ENCODE measurements at places on chromosomes 5 and 9.

GRCh38 chr5:59790376-59790775 lies 103.2 kb downstream of the PDE4D start:
- no peak for DNase-seq

- DNase-seq: no peak
Measured at GRCh38 chr5:115952588-115952987, 9.7 kb upstream of the LVRN start.

DNA sequence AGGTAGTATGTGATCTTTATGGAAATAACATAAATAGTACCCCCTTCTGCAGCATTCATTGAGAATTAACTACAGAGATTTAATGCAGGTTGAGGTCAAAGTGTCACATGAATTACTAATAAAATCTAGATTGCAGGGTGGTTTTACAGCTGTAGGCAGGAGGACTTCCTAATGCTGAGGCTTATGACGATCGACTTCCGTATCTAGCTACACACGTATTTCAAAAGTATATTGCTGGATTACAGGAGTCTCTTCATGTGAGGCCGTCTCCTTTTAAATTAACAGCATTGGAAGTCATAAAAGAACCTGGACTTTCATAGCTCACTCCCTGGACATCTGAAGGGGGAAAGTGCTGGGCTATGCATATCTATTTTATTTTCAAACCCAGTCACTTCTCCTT lies 180.9 kb downstream of the OSTF1 start:
- DNase-seq: no peak

DNA sequence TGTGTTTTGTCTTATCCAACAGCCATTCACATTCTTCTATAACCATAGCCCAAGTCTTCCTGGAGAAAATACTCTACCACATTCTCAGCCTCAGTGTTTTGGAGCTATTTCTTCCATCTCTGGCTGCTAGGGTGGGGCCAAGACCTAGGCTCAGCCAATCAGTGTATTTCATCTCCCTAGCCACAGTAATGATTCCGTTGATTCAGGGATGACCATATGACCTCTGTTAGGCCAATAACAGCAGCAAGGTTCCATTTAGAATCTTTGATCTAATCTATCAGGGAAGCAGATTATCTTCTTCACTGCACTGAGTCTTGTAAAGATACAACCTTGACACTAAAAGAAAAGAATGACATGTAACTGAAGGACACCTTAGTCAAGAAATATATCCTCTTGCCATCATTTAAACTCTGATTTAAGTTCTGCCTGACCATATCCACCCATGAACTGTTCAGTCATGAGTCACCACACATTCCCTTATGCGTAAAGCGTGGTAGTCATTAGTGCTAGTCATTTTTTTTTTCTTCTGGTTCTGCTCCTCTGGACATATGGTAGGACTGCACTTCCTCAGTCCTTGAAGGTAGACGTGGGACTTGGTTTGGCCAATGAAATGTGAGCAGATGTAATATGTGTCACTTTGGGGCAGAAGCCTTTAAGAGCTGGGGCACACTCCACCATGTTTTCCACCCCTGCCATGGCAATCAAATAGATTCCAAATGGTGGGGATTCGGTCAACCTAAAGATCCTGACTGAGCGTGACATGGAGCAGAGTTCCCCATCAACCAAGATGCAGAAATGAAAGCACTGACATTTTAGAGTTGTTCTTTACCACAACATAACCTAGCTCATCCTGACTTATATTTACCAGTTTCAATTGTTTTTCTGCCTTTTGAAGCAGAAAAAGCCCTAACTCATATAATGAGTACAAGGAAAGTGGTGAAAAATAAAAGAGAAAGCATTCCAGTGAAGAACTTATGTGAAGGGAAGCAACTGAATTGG lies 12.7 kb upstream of the PRELID2 start:
- DNase-seq: no peak

DNA sequence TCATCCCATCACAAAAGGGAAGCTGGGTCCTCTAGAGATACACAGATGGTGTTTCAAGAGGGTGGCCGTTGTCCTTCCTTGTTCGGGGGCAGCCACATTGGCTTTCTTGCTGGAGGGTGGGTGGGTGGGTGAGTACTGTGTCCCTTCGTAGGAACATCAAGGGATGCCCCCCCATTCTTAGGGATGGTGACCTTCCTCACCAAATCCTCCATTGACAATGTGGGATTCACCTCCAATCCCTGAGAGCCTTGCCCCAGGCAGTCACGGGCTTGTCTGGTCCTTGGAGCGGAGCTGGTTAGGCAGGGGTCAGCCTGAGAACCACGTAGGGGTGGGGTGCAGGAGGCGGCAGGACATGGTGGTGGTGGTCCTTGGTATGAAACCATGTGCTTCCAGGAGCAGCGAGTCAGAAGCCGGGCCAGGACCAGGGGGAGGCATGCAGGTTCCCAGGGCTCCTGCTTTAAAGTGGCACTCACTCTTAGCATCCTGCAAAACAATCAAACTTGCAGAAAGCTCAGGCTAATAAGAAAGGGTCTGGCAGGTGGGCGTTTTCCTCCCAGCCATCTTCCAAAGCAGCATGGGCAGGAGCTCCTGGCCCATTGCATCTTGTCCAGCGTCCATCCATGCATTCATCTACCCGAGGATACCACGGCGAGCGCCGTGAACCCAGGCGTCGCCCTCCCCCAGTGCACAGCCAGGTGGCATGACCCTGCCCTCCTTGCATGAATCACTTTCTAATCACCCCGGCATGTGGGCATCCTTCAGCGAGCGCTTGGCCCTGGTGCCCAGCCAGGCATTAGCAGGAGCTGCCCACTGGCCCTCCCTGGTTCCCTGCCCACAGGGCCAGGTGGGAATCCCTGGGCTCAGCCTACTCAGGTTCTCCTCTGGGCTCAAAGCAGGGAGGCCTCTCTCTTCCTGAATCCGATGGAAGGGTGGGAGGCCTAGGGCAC lies 76.4 kb downstream of the NTNG2 start:
- no peak for DNase-seq

GRCh38 chr9:127877566-127877998 lies at the start of gene AK1:
AK1 (minus strand) TSS chr9:127877675; CDS start chr9:127874617, 3,058 bp downstream.
- DNase-seq: no peak

DNA sequence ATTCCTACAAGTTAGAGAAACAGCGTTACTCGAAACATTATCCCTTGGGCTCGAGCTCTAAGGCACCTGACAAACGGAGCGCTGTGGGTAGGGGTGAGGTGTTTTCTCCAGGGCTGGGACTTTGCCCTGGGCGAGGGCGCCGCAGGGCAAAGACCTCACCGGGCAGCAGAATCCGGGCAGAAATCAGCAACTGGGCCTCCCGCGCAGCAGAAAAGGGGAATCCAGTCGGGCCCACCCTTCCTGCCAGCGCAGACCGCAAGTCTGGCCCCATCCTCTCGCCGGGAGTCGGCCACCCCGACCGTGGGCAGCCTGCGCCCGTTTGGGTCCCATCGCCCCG lies 430 bp upstream of the MSH3 start:
- peak; percentile 17 for DNase-seq

GRCh38 chr5:146301626-146302025 lies 37.0 kb upstream of the POU4F3 start:
- no peak for DNase-seq

GRCh38 chr5:134437340-134437846 lies 25.7 kb upstream of the CDKN2AIPNL start:
- no peak for DNase-seq

GRCh38 chr5:7876867-7877266 lies 7.9 kb downstream of the MTRR start:
- no peak for DNase-seq

DNA sequence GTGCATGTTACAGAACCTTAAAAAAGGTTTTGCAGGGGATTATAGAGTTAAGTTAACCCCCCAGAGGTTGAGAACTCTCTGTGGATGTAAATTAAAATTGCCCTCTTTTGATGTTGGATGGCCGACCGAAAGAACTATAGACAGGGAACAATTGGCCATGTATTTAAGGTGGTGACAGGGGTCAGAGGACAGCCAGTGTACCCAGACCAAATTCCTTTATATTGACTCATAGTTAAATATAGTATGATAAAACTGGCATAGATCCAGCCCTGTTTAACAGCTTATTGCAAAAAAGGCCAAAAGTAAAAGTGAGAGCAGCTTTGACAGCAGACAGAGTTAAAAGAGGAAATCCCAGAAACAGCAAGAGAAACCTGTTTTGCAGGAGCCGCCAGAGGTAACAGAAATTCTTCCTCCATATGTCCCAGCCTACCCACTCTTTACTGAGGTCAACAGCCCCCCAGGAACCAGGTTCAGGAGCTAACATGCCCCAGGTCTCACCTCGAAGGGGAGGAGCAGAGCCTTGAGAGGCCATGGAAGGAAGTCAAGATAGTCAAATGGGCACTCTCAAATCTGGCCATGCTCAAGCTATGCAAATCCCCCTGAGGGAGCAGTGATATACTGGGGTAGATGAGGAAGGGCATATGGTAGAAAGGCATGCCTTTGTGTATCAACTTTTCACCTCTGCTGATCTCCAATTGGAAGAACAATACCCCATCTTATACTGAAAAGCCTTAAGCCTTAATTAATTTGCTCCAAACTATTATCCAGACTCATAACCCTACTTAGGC lies 156.4 kb upstream of the COX7C start:
- no peak for DNase-seq

- DNase-seq: no peak
Measured at GRCh38 chr9:115943431-115944165, 210.0 kb upstream of the PAPPA start.

DNA sequence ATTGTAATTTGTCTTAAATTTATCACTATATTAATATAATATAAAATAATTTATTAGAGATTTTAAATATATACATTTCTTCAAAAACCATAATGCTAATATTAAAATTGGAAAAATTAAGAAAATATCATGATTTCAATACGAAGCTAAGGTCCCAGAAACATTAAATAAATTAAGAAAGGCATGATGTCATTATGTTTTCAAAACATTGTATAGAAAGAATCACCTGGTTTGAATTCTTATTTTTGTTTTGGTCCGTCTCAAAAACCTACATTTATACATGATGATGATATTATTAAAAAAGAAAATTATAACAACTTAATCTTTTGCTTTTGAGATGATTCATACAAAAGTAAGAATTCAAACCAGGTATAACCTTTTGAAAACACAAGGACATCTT lies 8.2 kb upstream of the EDIL3 start:
- no peak for DNase-seq

DNA sequence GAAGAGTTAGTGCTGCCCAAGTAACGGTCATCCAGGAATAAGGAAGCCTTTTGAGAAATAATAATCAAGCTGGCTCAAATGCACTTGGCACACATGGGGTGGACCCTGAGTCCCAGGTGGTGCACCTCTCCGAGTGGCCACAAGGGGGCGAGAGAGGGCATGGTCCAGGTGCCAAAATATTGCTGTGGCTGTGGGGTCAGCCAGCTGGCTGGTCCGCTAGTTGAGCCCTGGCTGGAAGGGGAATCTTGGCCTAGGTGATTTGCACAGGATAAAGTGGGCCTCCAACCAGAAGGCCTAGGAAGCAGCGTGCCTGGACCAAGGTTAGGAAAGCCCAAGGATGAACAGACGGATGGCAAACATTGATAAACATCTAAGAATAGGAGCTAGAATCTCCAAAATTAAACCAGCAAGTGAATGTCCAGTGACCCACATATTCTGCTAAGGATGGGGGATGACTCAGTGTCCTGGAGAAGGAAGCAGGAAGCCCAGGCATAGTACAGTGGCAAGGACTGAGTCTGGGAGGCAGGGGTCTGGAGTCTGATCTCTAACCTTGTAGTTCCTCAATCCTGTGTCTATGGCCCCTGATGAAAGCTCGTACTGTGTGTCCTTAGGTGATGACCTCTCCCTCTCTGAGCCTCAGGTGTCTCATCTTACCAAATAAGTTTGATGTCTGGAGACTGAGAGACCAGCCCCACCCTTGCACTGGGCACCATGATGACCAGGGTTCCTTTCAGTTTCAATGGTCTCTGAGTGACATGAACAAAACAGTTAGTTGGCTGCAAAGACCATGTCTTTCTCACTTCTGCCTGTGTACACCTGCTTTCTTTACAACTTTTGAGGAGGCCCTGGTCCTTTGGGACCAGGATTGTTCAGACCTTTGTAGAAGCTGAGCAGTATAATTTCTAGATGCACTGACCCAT lies 19.2 kb upstream of the SHB start:
- DNase-seq: peak; percentile 59

DNA sequence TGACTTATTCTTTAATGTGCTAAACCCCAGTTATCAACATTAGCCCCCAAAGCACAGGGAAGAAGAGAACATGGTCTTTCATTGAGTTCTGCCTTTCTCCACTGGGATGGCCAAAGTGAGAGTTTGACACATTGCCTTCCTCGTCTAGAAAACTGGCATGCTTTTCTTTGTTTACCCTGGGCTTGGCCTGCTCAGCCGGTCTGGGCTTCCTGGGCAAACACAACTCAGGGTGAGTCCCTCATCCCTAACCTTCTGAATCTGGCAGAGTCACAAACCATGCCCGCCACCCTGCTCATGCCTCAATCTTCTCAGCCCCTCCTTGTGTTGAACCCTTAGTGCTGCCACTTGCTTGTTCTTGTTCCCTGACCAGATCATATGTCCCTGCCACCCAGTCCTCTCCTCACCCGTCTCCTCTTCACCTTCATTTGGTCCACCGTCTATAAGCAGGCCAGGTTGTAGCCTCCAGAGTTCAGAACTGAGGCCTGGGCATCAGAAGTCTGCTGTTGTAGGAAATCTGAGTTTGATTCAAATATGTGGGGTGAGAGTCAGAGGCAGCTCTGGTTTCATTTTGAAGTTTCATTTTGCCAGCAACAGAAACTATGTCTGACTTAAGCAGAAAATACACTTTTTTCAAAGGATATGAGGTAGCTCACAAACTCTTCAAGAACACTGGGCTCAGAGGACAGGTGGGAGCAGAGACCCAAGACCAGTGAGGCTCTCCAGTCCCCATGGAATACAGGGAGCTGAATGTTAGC lies 217.6 kb downstream of the NDUFS4 start:
- DNase-seq: no peak

- DNase-seq: no peak
Measured at GRCh38 chr9:34587271-34587670, 2.3 kb downstream of the CNTFR start.

- no peak for DNase-seq
Measured at GRCh38 chr9:116671605-116672004, 15.5 kb upstream of the TRIM32 start.

- DNase-seq: no peak
Measured at GRCh38 chr5:89908876-89909275, 500.7 kb downstream of the CETN3 start.

GRCh38 chr5:39760385-39761198 lies 335.8 kb upstream of the DAB2 start:
- DNase-seq: no peak

DNA sequence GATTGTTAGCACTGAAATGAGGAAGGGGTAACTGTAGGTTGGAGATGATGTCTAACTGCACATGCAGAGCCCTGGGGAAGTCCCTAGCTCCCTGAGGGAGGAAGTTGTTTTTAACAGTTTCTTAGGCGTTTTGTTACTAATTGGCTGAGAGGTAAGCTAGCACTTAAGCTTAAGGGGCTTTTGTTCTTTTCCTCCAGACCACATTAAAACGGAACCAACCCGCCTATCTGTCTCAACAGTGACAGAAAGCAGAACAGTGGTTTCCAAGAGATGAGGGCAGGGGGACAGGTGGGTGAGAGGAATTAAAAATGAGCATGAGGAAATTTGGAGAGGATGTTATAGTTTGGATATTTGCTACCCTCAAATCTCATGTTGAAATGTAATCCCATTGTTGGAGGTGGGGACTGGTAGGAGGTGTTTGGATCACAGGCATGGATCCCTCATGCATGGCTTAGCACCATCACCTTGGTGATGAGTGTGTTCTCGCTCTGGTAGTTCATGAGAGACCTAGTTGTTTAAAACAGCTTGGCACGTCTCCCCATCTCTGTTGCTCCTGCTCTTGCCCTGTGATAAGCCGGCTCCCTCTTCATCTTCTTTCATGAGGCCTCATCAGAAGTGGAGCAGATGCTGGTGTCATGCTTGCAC lies 38.9 kb downstream of the LYRM7 start:
- DNase-seq: no peak

Measured in stimulated activated CD4-positive, alpha-beta T cell treated with anti-CD3 and anti-CD28 coated beads, TNF-alpha, amount 100 ng/mL, for 48 hours (primary cell).